Kidney glomerular epithelial cell (primary cell): ENCODE measurements at places on chromosomes 3 and 15.
A peak's percentile ranks its signal among the peaks of the same experiment; 100 is the strongest.

DNA sequence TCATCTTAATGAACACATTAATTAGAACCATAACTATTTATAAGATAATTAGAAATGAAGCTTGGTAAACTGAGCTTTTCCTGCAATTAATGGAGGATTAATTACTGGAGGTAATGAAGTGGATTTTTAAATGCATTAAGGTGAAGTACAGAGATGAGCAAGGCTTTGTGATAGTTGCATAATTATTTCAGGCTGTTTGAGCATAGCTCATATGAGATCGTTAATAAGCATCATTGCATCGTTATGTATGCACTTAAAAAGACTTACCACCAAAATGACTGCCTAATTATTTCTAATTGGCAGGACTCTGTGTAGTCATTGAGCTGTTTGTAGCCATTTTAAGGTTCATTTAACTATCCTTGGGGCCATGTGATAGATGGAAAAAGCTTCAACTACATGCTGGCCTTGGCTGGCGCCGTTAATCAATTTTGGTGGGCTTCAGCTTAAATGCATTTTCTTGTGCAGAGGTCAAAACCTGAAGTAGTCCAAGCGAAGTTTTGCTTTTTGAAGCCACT lies 55.3 kb downstream of the RSRC1 start:
- no peak for DNase-seq

DNA sequence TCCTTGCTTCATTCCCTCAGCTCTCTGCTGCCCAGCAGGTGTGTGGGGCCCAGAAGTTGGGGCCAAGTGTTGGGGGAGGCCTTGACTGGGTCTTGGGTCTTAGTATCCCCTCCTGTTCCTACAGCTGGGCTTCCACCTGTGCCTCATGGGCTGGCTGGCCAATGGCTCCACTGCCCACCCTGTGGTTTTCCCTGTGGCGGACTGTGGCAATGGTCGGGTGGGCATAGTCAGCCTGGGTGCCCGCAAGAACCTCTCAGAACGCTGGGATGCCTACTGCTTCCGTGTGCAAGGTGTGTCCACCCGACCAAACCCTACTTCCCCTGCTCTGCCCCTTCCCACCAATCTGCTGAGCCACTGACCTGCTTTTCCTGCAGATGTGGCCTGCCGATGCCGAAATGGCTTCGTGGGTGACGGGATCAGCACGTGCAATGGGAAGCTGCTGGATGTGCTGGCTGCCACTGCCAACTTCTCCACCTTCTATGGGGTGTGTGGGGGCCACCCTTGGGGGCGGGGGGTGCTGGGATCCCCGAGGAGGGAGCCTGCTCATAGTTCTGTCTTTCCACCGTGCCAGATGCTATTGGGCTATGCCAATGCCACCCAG lies 10.9 kb downstream of the NT5DC2 start:
- no peak for DNase-seq

DNA sequence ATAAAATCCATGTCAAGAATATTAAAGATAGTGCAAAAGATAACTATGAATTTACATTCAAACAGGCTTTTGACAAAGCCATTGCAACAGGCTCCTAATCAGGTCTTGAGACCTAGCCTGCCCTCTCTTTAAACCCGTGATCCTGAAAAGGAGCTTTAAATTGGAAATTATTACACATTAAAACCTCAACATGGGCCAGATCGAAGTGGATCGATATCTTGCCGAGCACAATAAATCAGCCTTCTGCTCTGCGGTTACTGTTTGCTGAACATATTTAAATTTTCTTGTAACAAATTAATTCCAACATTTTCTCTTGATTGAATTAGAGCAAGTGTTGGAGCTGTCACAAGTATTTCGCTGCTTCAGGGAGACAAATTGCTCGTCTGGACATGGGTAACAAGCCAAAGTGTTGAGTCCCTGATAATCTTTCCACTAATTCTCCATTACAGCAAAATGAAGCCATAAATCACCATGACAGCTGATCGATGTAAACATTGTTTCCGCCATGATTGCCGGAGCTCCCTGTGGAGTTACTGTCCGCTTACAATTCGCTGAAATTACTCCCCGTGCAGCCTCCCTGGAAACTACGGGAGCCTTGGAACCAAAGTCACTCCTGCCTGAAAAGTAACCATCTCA lies 47.6 kb downstream of the SHOX2 start:
- DNase-seq, result no peak

- DNase-seq, result no peak
Observed at GRCh38 chr3:58222161-58222724, 11.5 kb upstream of the DNASE1L3 start.

DNA sequence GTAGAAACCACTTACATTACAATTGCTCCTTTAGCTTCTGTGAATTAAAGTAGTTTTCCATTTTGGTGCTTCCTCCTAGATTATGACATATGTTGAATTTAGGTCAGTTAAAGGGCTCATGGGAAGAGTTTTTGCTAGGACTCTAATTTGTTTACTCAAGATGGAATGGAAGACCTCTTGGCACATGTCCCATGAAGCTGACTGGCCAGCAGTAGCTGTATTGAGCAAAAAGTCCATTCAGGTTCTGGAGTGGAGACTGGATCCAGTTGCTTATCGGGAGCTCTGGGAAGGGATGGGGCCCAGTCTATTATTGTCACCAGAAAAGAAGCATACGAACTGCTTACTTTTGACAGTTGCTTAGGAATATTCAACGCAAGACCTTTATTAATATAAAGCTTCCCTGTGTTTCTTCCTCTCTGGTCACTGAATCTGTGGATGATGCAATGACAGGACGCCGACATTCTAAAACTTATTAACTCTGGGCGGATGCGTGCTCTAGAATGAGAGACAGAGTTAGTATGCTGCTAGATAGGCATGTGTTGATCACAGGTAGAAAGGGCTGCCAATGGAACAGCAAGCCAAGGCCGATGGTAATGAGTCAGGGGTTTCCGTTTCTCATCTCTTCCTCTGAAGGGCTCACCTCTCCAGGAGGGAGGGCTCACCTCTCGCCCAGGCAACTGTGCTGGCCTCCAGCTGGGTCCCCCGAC lies 155.8 kb downstream of the NR1D2 start:
- no peak for DNase-seq

DNA sequence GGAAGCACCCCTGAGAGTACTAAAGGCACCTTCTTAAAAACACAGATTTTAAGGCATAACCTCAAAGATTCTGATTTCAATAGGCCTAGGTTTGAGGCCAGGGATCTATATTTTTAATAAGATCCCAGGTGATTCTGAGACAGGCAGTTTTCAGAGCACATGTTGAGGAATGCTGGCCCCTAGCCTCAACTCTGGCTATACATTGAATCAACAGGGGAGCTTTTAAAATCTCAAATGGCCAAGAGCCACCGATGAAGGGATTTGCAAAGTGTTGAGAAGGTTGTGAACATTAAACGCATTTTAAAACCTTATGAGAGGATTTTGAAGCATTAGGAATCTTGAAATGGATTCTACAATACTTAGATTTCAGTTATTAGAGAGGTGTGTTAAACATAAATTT lies 268.8 kb upstream of the ARHGEF26 start:
- no peak for DNase-seq

- no peak for DNase-seq
Observed at GRCh38 chr3:87834327-87834726, 224.5 kb downstream of the CGGBP1 start.

GRCh38 chr15:75790631-75791336 lies 52.5 kb upstream of the UBE2Q2 start:
- DNase-seq, result no peak

- DNase-seq, result no peak
Observed at GRCh38 chr3:48241796-48242455, 1.0 kb downstream of the ZNF589 start.

- peak; percentile 48 for DNase-seq
Observed at GRCh38 chr3:156816794-156817645, 9.1 kb upstream of the LEKR1 start.

GRCh38 chr3:42961633-42962032 lies 17.5 kb upstream of the GASK1A start:
- DNase-seq, result peak; percentile 48

GRCh38 chr3:128620268-128620691 lies 30.3 kb downstream of the RPN1 start:
- no peak for DNase-seq

GRCh38 chr15:27705056-27705455 lies 394.1 kb downstream of the OCA2 start:
- DNase-seq, result no peak

GRCh38 chr3:159080256-159080655 lies 278.4 kb downstream of the MFSD1 start:
- DNase-seq, result no peak

- no peak for DNase-seq
Observed at GRCh38 chr15:39502611-39503195, 78.2 kb upstream of the THBS1 start.

GRCh38 chr15:56839641-56840040 lies 78.8 kb upstream of the TCF12 start:
- no peak for DNase-seq

DNA sequence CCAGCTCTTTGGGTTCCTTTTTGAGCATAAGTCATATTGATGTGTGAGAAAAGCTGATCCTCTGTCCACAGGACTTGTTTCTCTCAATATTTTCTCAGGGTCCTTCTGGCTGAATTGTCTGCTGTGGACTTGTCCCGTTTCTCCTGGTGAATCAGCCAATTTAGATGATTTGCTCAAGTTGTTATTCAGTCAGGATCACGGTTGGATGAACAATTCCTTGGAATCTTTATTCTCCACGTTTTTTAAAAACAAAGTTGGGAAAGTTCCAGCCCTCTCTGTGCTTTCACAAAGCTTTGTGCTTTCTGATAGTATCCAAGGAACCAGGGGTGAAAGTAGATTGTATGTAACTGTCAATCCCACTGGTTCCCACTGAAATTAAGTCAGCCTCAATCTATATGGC lies 61.3 kb downstream of the LRRC3B start:
- no peak for DNase-seq

DNA sequence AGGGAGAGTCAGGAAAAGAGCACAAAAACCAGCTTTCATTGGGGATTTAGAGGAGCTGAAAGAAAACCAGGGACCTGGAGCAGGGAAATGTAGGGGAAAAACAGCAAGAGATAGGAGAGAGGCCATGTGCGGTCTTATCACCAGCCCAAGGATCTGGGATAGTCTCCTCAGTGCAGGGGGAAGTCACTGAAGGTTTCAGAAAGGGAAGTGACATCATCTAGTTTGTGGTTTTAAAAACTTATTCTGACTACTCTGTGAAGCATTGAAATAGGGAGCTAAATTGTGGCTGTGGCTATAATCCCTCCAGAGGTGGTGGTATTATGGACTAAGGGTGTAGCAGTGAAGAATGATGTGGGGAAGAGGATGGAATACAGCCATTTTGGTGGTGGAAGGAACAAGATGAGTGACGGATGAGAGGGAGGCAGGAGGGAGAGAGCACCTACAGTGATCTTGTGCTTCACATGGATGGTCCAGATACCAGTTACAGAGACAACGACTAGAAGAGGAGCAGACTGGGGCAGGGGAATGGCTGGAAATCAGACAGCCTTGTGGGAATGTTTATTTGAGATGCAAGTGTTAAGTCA lies 72.7 kb downstream of the HMG20A start:
- DNase-seq, result no peak

DNA sequence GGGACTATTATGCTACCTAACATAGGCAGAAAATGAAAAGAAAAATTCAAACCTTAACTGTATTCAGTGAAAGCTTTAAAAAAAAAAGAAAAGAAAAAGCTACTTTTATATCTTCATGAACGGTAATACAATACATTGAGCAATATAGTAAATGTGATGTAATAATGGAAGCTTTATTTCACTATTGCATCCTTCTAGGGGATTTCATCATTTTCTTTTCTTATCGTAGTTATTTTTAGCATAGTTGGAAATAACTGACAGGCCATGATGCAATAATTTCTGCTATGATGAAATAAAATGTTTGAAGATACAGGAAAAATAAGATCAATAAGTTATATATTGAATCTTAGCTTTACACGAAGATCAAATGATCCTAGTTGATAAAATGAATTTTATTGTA lies 40.3 kb upstream of the ZCWPW2 start:
- DNase-seq, result no peak

- peak; percentile 9 for DNase-seq
Observed at GRCh38 chr3:2656806-2657777, 453.1 kb downstream of the IL5RA start.

DNA sequence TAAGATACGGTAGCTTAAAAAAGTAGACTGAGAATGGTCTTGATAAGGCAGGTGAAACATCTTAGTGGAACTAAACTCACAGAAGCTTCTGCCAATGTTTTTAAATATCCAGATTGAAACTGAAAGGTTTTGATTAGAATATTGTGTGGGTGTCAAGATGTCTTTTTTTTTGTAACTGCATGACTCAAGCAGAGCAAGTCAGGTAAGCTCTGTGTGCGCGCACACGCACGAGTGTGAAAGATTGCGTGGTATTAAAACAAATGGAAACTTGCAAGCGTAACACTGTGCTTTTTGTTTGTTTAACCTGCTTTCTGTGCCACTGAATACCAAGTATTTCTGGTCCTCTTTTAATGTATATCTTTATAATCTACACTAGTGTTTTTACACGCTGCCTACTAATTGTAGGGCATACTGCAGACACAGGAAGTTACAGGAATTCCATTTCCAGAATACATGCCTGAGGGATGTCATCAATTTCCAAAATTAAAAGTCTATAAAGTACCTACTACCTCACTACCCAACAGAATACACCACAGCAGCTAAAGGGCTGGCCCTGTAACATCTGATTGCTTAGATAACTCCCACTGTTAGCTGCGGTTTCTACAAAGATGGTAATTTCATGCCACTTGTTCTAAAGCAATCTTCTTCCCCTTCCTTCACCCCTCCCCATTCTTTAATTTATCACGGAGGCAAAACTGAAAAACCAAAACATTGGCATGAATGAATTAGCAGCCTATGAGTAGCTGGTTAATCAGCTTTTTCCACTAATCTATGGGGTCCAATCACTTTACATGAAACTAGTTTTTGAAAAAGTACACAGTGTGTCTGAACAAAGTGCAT lies 472.8 kb downstream of the SHQ1 start:
- DNase-seq, result no peak

DNA sequence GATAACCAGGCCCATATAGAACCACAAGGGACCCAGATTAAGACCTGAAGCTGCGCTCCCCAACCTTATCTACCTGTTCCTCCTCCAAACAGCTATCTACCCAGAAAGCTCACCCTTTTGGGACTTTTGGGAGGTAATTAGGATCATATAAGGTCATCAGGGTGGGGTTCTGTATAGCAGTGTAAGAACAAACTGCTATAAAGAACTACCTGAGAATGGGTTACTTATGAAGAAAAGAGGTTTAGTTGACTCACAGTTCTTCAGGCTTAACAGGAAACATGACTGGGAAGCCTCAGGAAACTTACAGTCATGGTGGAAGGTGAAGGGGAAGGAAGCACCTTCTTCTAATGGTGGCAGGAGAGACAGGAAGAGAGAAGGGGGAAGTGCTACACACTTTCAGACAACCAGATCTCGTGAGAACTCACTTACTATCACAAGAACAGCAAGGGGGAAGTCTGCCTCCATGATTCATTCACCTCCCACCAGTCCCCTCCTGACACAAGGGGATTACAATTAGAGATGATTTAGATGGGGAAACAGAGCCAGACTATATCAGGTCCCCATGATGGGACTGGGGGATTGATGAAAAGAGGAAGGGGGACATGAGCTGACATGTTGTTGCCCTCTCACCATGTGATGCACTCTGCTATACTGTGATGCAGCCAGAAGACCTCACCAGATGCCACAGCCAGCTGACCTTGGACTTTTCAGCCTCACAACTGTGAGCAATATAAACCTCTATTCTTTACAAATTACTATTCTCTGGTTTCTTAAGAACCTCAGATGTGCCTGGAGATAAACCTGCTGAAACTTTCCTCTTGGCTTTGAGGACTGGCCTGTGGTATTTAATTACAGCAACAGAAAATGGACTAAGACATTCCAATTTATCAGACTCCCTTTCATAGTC lies 15.3 kb upstream of the FMN1 start:
- no peak for DNase-seq
